ENCODE measurements at places on chromosomes 2 and 18. TPM values are rescaled to one million over a fixed set of nuclear protein-coding genes. Genes with fewer than 3 reads are reported as not detected.

DNA sequence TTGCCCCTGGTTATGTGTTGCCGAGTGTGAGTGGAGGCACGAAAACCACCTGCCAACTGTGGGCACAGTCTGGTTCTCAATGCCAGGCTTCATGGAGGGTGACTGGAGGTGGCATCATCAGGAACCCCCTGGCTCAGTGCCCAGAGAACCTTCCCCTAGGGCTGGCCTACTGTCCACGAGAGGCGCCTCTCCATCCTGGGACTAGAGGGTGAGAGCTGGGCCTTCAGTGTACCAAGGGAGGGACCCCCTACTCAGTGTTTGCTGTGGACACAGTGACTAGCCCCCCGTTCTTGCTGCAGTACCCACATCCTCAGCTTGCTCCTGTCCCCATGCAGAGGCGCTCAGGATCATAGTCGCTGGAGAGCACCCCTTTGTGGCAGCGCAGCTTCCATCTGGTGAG lies 202.6 kb downstream of the HDAC4 start:
- DNase-seq = no peak

Gene CDKL4
- 2.6 TPM for total RNA-seq

Gene NEMP2
- total RNA-seq = 5.2 TPM

DNA sequence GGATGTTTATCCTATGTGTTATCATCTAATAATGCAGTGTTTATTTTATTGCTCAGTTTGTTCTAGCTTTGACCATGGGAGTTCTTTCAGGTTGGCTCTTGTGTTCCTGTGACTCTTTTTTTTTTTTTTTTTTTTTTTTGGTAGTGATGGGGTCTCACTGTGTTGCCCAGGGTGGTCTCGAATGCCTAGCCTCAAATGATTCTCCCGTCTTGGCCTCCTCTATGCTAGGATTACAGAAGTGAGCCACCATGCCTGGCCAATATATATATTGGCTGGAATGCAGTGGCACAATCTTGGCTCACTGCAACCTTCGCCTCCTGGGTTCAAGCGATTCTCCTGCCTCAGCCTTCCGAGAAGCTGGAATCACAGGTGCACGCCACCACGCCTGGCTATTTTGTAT lies 18.9 kb upstream of the NFU1 start:
- no peak for DNase-seq

- peak; percentile 67 for DNase-seq
Observed at GRCh38 chr2:236600892-236601291, 31.3 kb downstream of the ACKR3 start.

GRCh38 chr2:3712831-3713503 lies 9.6 kb downstream of the DCDC2C start:
- DNase-seq = no peak

Gene FAM124B
- total RNA-seq = 7.9 TPM

Gene POTEJ
- total RNA-seq = not detected

- no peak for DNase-seq
Observed at GRCh38 chr2:20167356-20167755, 57.6 kb downstream of the SDC1 start.

Gene FSIP2
- total RNA-seq = 2.3 TPM

Gene G6PC2
- total RNA-seq = not detected

DNA sequence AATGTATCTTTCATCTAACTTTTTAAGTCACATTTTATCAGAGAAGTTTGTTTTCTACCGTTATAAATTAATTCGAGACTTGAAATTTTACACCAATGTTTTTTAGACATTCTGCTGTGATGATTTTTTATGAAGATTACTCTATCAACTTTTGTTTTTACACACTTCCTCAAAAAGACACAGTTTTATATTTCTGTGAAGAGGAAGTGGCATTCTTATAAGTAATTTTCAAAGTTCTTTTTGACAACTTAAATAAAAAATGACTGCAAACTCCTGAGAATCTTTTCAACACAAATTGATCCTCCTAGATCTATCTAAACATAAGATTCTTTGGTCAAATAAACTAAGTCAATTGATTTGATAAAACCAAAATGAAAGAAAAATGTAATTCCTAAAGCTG lies 13.7 kb downstream of the ANKRD44 start:
- no peak for DNase-seq

DNA sequence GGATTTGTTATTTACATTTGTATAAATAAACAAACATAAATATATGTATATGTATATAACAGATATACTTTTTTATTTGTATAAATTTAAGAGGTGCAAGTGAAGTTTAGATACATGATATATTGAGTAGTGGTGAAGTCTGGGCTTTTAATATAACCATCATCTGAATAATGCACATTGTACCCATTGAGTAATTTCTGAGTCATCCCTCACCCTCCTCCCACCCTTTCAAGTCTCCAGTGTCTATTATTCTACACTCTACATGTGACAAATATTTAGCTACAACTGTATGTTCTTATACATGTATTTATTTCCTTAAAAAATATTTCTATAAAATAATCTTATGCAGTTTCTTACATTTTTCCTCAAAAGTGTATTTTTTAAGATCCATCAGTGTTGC lies 358.7 kb upstream of the TFPI start:
- DNase-seq = no peak

Gene CTAGE1
- total RNA-seq = not detected

- DNase-seq = no peak
Observed at GRCh38 chr2:120958623-120959366, 223.1 kb downstream of the GLI2 start.

Gene NEURL3
- total RNA-seq = not detected

- peak; percentile 36 for DNase-seq
Observed at GRCh38 chr2:217948897-217949296, 53.9 kb downstream of the TNS1 start.

Gene KCNE4
- 26.2 TPM for total RNA-seq

DNA sequence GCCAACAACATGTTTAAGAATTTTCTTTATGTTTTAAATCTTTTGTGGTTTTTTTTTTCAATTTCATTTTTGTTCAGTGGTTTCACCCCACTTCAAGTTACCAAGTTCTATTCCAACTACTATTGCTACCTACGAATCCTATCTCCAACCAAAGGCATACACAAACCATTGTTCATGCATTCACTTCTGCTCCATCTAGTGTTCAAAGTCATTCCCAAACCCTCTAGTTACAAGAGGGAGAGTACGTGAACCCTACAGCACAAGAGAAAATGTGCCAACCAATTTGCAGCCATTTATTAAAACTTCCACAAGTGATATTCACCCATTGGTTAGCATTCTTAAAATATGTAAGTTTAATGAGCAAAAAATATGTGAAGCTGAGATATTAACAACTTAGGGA lies 295.1 kb upstream of the KYNU start:
- no peak for DNase-seq

- no peak for DNase-seq
Observed at GRCh38 chr2:5519286-5519685, 172.9 kb upstream of the SOX11 start.

GRCh38 chr2:178404368-178404767 lies 46.6 kb downstream of the PRKRA start:
- no peak for DNase-seq

Gene LCT
- total RNA-seq = not detected

- no peak for DNase-seq
Observed at GRCh38 chr18:71168557-71169145, 879.8 kb downstream of the SOCS6 start.

Gene DCDC2C
- total RNA-seq = 0.59 TPM

- no peak for DNase-seq
Observed at GRCh38 chr2:219702796-219703545, 75.5 kb downstream of the SLC4A3 start.

Gene CMPK2
- 4.2 TPM for total RNA-seq

Gene GALR1
- total RNA-seq = under 0.01 TPM

DNA sequence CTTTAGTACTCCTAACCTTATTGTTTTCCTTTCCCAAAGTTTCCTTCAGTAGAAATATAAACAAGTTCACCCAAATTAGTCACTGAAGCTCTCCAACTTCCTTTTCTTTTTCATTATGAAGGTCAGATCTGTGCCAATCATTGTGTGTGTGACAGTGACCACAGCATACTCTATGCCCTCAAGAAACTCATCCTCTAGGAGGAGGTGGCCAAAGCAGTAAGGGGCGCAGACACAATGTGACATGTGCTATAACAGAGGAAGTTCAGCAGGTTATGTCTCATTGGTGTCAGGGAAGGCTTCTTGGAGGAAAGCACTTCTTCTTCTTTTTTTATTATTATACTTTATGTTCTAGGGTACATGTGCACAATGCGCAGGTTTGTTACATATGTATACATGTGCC lies 60.0 kb upstream of the PSME4 start:
- no peak for DNase-seq

Gene POTEI
- 1.2 TPM for total RNA-seq

- peak; percentile 20 for DNase-seq
Observed at GRCh38 chr2:240956935-240957655, 41.3 kb upstream of the SNED1 start.

Data from breast epithelium (tissue), 4 donors.